ENCODE measurements at places on chromosomes 12 and 14. TPM values are rescaled to one million over a fixed set of nuclear protein-coding genes. Genes with fewer than 3 reads are reported as not detected.

Gene AKAP3
- 1.9 TPM for total RNA-seq

Gene TBK1
- total RNA-seq: 23.1 TPM

Gene ANKS1B
- 0.98 TPM for total RNA-seq

Gene TAS2R46
- 1.5 TPM for total RNA-seq

Gene RESF1
- total RNA-seq: 9.4 TPM

Gene BRMS1L
- total RNA-seq: 10.3 TPM

Gene DPY19L2
- total RNA-seq: 0.98 TPM

Gene OR6C68
- not detected for total RNA-seq

Gene ACOT4
- 3.9 TPM for total RNA-seq

Gene SDR9C7
- not detected for total RNA-seq

Gene C2CD5
- total RNA-seq: 14.4 TPM

Gene C12orf54
- total RNA-seq: not detected

Gene APOF
- not detected for total RNA-seq

Gene TMEM119
- total RNA-seq: not detected

Gene E2F7
- total RNA-seq: 17.2 TPM

Gene RTN1
- not detected for total RNA-seq

Gene INHBC
- total RNA-seq: not detected

Gene IGFBP6
- 299 TPM for total RNA-seq

Gene RAB15
- 27.0 TPM for total RNA-seq

Gene TNFAIP2
- total RNA-seq: 80.7 TPM

Gene SMAGP
- total RNA-seq: 62.5 TPM

Gene TRHDE
- 17.7 TPM for total RNA-seq

Gene SLC10A1
- total RNA-seq: not detected

Gene ANKRD13A
- total RNA-seq: 118 TPM

Gene KCNC2
- not detected for total RNA-seq

Gene GRIP1
- 8.4 TPM for total RNA-seq

Gene LRFN5
- not detected for total RNA-seq

Gene KCNK10
- not detected for total RNA-seq

Gene IFT81
- total RNA-seq: 7.2 TPM

Gene B4GALNT3
- total RNA-seq: 3.7 TPM

Gene SYNDIG1L
- not detected for total RNA-seq

Gene KRT7
- 2,979 TPM for total RNA-seq

Gene SLC16A7
- 11.4 TPM for total RNA-seq

Gene B4GALNT1
- total RNA-seq: 42.3 TPM

All from PC-3 (cell line).